Calu3 (cell line): ENCODE measurements at places on chromosomes 7 and 10. TPM values are rescaled to one million over a fixed set of nuclear protein-coding genes. Genes with fewer than 3 reads are reported as not detected.

ABCC2 gene
- 1.2 and 1.8 TPM in 2 replicates for total RNA-seq

NACAD gene
- 0.90 and 1.0 TPM in 2 replicates for total RNA-seq

EEPD1 gene
- total RNA-seq, result 48.8 and 55.5 TPM in 2 replicates

UCMA gene
- not detected in 2 replicates for total RNA-seq

PAX4 gene
- total RNA-seq, result not detected in 2 replicates

CLCN1 gene
- 0.34 and 0.61 TPM in 2 replicates for total RNA-seq

NRG3 gene
- total RNA-seq, result 35.3 and 46.3 TPM in 2 replicates

VOPP1 gene
- 106 and 128 TPM in 2 replicates for total RNA-seq

TUBB8 gene
- total RNA-seq, result 0.34 TPM in 1 of 2 replicates, not detected in the other

SCIN gene
- total RNA-seq, result 22.6 and 28.3 TPM in 2 replicates

PNLIPRP2 gene
- not detected in 2 replicates for total RNA-seq

TSC22D4 gene
- total RNA-seq, result 24.4 and 27.3 TPM in 2 replicates

TSPAN33 gene
- 12.4 and 13.4 TPM in 2 replicates for total RNA-seq

MYO3A gene
- total RNA-seq, result 0.14 TPM in 1 of 2 replicates, not detected in the other

CCDC172 gene
- not detected in 2 replicates for total RNA-seq

TAS2R5 gene
- total RNA-seq, result 3.0 and 3.6 TPM in 2 replicates

LRIT1 gene
- total RNA-seq, result not detected in 2 replicates

METTL2B gene
- total RNA-seq, result 29.7 and 30.0 TPM in 2 replicates

CFAP69 gene
- total RNA-seq, result 3.4 and 4.6 TPM in 2 replicates

TMEM229A gene
- total RNA-seq, result not detected in 2 replicates

FANK1 gene
- total RNA-seq, result 0.85 and 1.6 TPM in 2 replicates

SPDYE9 gene
- total RNA-seq, result not detected in 2 replicates

SLC26A5 gene
- not detected in 2 replicates for total RNA-seq

ACTA2 gene
- total RNA-seq, result 1.0 and 1.1 TPM in 2 replicates

ARHGEF5 gene
- 51.5 and 59.4 TPM in 2 replicates for total RNA-seq

NDUFB8 gene
- total RNA-seq, result 123 and 128 TPM in 2 replicates

WDR86 gene
- total RNA-seq, result not detected in 2 replicates

RPEL1 gene
- 0.57 and 0.61 TPM in 2 replicates for total RNA-seq

C10orf67 gene
- 0.44 and 0.45 TPM in 2 replicates for total RNA-seq

HOXA4 gene
- total RNA-seq, result 1.0 and 1.2 TPM in 2 replicates

RAMP3 gene
- total RNA-seq, result not detected in 2 replicates

LCOR gene
- 50.1 and 52.8 TPM in 2 replicates for total RNA-seq

GDF10 gene
- total RNA-seq, result not detected in 2 replicates

GPR146 gene
- total RNA-seq, result 0.66 and 1.8 TPM in 2 replicates

MBLAC1 gene
- total RNA-seq, result 1.2 TPM in 2 replicates

PPP1R9A gene
- total RNA-seq, result 17.9 and 19.4 TPM in 2 replicates

OR6V1 gene
- total RNA-seq, result not detected in 2 replicates

PRPS1L1 gene
- not detected in 2 replicates for total RNA-seq

CYP2C9 gene
- total RNA-seq, result 4.9 and 7.8 TPM in 2 replicates

KCNH2 gene
- total RNA-seq, result 0.45 and 0.66 TPM in 2 replicates

TRPV5 gene
- not detected in 2 replicates for total RNA-seq

ZNF485 gene
- 6.7 and 7.1 TPM in 2 replicates for total RNA-seq

SLC4A2 gene
- 194 and 209 TPM in 2 replicates for total RNA-seq

GCK gene
- total RNA-seq, result not detected in 2 replicates

ZNF33B gene
- 16.9 and 27.2 TPM in 2 replicates for total RNA-seq

CALCR gene
- total RNA-seq, result not detected in 2 replicates

OIT3 gene
- 1.4 and 1.9 TPM in 2 replicates for total RNA-seq

GPRIN2 gene
- 9.5 and 12.8 TPM in 2 replicates for total RNA-seq

PROSER2 gene
- 18.8 and 19.5 TPM in 2 replicates for total RNA-seq

MTPN gene
- 122 TPM in 2 replicates for total RNA-seq

LLCFC1 gene
- total RNA-seq, result not detected in 2 replicates

ZNF775 gene
- total RNA-seq, result 5.3 and 5.8 TPM in 2 replicates

CDK13 gene
- total RNA-seq, result 84.4 and 86.7 TPM in 2 replicates

TTYH3 gene
- 167 and 187 TPM in 2 replicates for total RNA-seq

CUL2 gene
- total RNA-seq, result 35.6 and 37.1 TPM in 2 replicates

ZNF92 gene
- total RNA-seq, result 8.0 and 9.1 TPM in 2 replicates

PRTFDC1 gene
- 22.7 and 24.6 TPM in 2 replicates for total RNA-seq

PRF1 gene
- total RNA-seq, result not detected in 2 replicates
